ENCODE measurements at places on chromosomes 13 and 19.
A peak's percentile ranks its signal among the peaks of the same experiment; 100 is the strongest.

- no peak for DNase-seq
These were observed 751 bp downstream of the GRAMD1A start for GRCh38 chr19:35000647-35001501.

DNA sequence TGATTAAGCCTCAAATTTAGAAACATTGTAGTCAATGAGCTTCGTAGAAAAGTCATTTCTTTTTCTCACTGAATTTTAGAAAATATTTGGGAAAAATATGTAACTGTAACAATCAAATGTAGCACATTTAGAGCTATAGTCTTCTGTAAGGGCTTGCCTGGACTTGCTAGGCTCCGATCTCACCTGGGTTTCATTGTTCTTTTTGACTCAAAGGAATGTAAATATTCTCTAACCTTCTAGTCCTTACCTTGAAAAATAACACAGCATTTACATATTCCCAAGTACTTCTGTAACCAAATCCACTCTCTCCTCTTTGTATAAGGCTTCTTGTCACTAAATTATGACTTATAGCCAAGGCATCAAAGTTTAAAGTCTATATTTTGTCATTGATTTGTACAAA, 2.9 kb upstream of the UFM1 start:
- DNase-seq: no peak

DNA sequence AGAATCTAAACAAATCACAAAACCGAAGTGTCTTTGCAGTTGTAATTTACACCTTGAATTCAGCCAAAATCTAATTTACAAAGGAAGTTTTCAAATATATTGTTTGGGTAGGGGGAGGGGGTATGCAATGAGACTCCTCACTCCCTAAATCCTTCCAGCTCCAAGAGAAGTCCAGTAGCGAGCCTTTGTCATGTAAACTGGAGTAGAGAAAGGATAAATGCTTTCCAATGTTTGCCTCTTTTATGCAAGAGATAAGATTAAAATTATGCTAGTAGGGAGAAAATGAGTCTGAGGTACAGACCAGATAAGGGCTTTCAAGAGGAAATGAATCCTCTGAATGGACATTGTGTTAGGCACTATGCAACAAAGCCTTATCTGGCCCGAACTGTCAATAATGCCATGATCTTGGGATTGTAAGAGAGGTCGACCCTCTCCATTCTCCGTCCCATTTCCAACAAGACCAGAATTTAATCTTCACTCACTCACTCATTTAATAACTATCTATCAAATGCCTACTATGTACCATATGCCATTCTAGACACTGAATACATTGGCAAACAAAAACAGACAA, 199.2 kb downstream of the LACC1 start:
- DNase-seq: no peak

DNA sequence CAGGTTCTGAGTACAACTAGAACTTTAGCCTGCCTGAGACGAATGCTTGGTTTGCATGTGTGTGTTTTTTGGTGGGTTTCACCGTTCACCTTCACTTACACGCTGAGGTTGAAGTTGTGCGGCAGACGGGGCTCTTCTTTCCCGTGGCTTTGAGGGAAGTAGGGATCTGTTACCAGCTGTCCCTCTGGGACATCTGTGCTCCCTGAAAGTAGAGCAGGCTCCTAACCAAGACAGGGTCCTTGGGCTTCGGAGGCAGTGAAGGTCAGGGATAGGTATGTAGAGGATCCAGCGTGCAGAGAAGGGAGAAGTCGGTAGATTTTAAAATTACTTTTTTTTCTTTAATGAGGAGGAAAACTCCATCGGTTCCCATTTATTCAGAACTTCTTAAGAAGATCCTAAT, 48.7 kb downstream of the ZNF536 start:
- no peak for DNase-seq

- DNase-seq: no peak
These were observed 20.6 kb downstream of the ELAVL3 start for GRCh38 chr19:11460207-11460606.

- DNase-seq: no peak
These were observed 5.9 kb upstream of the GRAMD1A start for GRCh38 chr19:34994286-34994642.

DNA sequence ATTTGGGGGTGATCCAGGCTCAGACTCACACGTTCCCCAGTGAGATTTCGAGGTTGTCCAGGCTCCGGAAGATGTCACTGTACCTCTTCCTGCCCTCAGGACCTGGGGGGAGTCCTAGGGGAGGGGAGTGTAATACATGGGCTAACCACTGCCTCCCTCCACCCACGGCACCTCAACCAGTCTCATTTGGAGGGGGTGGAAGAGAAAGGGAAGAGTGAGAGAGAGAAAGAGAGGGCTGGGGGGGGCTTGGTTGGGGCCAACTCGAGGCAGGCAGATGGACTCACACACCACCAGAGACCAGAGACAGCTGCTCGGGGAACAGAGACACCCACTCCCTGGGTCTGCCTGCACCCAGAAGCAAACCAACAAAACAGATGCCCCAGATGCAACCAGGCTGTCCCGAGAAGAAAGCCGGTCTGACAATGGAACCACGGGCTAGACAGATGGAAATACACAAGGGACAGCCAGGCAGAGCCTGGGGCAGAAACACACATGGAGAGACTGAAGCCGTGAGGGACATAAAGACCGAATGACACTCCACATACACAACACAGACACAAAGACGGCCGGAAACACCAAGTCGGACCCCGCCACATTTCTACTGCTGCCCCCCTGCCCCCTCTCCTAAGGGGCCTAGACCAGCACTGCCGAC, 825 bp downstream of the GMIP start:
- DNase-seq: no peak

DNA sequence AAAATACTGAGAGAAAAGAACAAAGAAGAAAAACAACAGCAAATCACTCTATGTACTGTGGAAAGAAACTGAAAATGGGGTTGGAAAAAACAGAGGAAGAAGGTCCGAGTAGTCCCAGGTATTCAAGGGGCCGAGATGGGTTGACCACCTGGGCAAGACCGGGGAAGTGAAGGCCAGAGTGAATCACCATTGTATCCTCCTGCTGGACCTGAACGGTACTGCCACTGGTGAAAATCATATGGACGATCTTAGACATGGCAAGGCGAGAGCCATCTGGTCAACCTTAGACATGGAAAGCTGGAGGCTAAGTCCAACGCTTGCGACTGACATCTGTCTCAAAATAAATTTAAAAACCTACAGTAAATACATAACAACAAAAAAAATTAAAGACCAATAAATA, 44.4 kb upstream of the ZNF91 start:
- DNase-seq: no peak

DNA sequence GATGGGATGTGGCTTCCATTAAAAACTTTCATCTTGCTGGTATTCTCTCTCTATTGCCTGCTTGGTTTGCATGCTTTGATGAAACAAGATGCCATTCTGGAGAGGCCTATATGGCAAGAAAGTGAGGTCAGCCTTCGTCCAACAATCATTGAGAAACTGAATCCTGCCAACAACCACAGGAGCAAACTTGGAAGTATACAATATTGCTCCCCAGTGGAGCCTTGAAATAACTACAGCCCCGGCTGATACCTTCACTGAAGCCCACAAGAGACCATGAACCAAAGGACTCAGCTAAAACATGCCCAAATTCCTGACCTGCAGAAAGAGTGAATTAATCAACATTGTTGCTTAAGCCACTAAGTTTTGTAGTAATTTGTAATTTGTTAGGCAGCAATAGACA, 82.5 kb upstream of the FGF14 start:
- DNase-seq: no peak

- DNase-seq: no peak
These were observed 111.3 kb downstream of the KATNAL1 start for GRCh38 chr13:30196025-30196424.

DNA sequence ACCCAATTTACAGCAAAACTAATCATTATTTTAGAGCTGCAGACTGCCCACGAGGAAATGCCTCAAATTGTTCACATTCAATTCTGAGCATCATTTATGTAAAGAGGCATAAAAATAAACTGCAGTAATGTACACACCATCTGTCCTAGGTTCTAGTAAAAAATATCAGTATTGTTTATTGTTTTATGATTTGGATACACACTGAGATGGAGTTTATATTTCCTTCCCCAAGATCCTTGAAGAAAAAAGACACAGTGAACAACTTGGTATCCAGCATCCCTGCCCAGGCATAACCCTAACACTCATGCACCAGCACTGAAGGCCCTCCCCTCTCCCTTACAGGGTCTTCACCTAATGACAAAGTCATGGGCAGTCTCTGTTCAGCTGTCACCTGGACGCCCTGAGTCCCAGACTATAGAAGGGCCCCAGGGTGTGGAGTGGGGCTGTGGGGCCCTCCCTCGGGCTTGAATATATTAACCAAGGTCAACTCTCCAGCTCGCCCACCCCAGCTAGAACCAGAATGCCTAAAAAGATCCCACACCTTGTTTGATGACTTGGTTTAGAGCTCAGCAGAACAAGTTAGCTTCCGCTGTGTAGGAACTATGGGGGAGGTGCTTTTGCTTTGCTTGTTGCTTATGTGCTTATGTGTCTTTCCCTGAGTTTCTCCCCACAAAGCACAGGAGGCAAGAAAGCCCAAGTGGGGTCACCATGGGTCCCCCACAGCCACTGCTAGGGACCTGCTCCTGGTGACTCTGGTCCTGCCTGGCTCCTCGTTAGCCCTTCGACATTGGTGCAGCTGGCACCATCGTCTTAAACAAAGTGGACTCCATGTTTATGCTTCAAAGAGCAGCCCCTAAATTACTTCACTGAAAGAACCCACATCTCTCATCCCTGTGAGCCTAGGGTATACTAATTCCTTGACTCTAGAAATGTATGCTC, 111.1 kb downstream of the COL4A1 start:
- DNase-seq: no peak

GRCh38 chr13:65597839-65598818, 1632.0 kb downstream of the PCDH9 start:
- DNase-seq: peak; percentile 71

GRCh38 chr13:28049880-28050875, 50.2 kb downstream of the FLT3 start:
- DNase-seq: no peak

DNA sequence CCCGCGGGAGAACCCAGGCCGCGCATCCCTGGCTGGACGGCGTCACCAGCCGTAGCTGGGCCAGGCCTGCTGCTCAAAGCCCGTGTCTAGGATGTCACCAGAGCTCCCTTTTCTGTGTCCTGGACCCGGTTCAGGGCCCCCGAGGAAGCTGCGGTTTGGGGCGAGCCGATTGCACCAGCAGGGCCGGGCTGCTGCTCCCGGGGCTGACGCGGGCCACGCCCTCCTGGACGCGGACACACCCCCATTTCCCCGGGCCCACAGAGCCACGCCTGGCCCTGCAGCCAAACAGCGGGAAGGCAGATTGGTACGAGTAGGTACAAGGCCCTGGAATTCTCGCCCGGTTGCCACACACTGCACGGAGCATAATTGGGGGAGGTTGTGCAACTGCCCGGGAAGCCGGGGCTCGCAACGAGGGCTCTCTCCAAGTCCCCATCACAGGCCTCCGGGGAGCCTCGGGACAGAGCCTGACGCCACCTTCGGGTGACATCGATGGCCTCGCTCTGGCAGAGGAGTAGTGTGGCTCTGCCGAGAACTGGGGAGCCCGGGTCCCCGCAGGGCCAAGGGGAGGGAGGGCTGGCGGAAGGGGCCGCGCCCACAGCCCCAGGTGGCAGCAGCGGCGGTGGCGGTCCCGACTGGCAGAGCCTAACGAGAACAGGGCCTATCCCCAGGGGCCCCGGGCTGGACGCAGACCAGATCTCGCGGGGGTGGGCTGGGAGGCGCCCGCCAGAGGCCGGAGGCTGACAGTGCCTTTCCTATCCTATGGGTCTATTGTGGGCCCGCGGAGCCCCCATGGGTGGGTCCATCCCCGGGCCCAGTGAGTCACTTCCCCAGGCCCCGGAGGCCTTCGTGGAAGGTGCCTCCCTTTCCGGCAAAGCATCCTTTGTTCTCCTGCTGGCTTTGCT, 23.5 kb downstream of the KCTD15 start:
- DNase-seq: no peak

DNA sequence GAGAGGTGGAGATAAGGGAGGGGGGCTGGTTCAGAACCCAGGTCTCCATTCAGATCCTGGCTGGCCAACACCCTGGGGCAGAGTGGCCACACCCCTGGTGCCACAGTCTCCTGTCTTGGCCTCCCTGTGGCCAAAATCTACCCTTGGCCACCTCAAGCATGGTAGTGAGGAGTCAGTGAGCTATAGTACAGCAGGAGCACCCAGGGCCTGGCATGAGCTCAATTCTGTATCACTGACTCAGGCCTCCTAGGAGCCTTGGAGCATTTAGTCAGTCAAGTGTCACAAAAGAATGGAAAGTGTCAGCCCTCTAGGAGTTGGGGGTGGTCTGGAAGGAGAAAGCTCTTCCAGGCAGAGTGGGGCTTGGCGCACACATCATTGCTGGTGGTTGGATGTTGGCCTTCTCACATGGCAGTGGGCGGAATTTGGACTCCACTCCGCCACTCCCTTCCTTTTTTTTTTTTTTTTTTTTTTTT, 6.6 kb upstream of the CD79A start:
- no peak for DNase-seq

- no peak for DNase-seq
These were observed 4.6 kb downstream of the STARD13 start for GRCh38 chr13:33280923-33281322.

DNA sequence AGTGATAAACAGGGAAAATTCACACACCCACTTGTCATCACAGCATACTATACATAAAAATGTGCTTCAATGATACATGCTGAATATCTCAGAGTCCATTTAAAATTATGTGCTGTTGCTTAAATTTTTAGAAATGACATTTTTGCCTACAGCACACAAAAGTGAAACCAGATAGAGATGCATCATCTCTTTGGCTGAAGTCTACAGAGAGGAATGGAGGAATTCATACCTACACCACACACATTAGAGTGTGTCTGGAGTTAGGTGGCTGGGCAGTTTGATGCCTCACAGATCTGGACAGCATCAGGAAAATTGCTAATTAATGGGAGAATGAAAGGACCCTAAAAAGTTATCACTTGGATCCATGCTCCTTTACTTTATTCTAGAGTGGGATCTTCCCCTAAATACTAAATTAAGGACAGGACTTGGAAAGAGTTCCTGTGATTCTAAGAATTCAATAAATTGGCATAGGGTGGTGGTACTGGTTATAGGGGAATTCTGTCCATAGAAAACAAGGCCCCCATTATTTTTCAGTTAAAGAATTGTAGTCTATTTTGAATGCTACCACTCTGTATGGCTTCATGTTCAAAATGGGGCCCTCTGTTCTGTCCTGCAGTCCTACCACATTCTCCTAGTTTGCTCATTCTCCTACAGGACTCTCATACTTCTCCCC, 41.3 kb downstream of the RCBTB2 start:
- DNase-seq: no peak

Measured in AG04449 (cell line).